ENCODE measurements at places on chromosomes 11 and 22.

DNA sequence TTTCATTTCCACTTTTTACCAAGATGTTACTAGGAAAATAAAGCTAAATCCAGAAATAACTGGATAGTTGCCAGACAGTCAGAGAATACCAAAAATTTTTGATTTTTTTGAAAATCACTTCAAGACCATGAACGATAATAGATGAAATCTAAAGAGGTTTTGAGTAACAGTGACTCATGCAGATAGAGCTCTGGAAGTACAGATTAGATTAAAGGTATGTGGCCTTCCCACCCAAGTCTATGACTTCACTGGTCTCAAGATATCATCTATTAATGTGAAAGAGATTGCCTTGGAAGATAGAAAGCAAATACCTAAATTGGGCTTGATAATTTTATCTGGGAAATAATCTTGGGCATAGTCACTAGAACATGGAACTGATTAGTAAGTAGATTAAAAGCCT is 415.9 kb downstream of the METTL15 start:
- DNase-seq: no peak

- DNase-seq: peak; percentile 52
These were observed 8.8 kb upstream of the WT1 start for GRCh38 chr11:32444186-32444585.

GRCh38 chr11:94793822-94794221 is 25.7 kb downstream of the AMOTL1 start:
- DNase-seq: no peak

- DNase-seq: peak; percentile 96
These were observed at the start of gene SLC15A3 for GRCh38 chr11:60951904-60952741. Gene SLC15A3 (minus strand): TSS chr11:60952176. CDS start chr11:60951551, 625 bp downstream.

DNA sequence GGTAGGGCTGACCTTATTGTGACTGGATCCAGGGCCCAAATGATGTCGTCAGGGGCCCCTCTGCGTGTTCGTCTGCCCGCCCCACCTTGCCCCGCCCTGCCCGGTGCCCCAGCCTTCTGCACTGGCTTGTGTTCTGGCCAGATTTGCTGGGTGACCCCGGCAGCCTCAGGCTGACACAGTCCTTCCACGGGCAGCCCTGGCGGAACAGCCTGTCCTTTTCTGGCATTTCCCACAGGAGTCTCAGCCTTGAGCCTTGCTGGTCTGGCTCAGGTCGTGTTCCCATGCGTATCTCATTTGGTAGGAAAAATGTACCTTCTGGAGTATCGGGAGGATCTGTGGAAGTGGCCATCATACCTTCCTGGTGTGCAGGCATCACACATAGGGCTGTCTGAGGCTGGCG is 31.0 kb downstream of the IGHMBP2 start:
- no peak for DNase-seq

GRCh38 chr11:1041471-1041870 is 5.0 kb upstream of the MUC6 start:
- DNase-seq: no peak

DNA sequence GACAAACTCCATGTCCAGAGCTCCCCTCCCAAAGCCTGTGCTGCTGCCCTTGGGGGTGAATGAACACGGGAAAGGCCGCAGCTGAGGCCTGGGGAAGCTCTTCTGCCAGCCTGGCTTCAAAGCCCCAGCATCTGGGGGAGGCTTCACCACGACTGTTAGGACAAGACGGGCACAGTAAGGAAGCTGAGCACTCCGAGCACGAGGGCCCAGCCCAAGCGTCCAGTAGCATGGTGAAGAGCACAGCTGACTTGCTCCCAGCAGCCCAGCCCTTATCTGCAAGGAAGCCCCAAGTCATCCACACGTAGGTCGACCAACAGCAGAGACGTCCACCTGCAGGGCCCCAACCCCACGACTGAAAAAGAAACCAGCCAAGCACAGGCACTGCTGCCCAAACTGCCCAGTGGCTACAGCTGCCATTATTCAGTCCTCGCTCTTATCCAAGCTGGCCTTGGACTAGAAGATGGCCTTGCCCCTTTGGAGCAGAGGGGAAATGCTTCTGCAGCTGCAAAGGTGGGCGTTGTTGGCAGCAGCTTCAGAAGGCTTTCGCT is 62.5 kb downstream of the SHANK2 start:
- no peak for DNase-seq

GRCh38 chr11:66334605-66335442 is 1.4 kb downstream of the RIN1 start:
- peak; percentile 40 for DNase-seq

DNA sequence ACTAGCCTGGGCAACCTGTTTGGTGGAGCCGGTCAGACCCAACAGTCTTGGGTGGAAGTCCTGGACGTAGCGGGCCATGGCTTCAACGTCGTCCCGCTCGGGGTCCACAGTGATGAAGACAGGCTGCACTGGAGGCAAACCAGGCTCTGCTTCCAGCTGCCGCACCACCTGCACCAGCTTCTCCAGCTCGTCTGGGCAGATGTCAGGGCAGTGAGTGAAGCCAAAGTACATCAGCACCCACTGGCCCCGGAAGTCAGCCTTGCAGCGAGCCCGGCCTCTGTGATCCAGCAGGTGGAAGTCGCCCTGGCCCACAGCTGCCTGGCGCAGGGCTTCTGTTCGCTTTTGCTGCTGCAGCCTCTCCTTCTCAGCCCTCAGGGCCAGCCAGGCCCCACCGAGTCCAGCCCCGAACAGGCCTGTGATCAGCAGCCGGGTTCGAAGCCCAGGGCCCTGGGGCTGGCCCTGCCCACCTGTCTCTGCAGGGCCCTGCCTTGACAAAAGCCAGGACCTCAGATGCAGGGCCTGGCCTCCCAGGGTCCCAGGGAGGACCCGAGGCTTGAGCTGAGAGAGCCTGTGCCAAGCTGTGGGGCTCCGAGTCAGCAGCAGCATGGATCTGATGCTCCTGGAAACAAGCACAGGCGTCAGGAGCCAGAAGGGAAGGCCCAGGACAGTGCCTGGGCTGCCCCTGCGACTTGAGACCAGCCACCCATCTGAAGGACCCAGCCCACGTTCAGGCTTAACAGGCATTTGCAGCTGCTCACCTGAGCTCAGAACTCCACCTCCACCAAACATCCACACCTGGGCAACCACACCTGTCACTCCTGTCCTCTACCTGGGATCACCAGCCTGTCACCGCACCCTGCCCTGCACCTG is 1.4 kb downstream of the SCO2 start:
- DNase-seq: no peak

DNA sequence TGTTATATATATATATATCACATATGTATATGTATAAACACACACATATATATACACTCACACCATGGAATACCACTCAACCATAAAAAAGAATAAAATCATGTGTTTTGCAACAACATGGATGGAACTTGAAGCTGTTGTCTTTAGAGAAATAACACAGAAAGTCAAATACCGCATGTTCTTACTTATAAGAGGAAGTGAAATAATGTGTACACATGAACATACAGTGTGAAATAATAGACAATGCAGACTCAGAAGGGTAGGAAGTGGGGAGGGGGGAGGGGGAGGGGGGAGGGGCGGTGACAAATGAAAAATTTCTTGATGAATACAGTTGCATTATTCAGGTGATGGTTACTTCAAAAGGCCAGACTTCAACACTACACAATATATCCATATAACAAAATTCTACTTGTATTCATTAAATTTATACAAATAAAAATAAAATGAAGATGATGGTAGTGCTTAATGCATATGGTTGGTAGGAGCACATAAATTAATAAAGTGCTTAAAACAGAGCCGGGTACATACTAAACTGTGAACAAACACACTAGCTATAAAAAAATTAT is 5.8 kb upstream of the OR5B2 start:
- DNase-seq: no peak

GRCh38 chr22:37549704-37550059 is 10.6 kb upstream of the CDC42EP1 start:
- DNase-seq: no peak

DNA sequence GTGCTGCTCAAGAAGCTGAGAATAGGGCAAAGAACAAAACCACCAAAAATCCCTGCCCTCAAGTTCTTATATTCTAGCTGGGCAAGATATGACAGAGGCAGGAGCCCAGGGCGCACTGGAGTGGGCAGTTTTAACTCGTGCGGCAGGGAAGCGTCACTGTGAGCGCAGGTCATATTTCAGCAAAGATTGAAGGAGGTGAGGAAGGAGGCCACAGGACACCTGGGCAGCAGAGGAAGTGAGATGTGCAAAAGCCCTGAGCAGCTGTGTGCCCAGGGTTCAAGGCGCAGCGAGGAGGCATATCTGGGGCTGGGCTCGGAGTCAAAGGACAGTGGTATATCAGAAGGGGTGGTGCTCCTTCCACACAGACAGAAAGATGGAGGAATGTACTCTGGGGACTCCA is 13.5 kb downstream of the KCNC1 start:
- no peak for DNase-seq

GRCh38 chr22:22888571-22889353 is 1.1 kb downstream of the IGLL5 start:
- no peak for DNase-seq

DNA sequence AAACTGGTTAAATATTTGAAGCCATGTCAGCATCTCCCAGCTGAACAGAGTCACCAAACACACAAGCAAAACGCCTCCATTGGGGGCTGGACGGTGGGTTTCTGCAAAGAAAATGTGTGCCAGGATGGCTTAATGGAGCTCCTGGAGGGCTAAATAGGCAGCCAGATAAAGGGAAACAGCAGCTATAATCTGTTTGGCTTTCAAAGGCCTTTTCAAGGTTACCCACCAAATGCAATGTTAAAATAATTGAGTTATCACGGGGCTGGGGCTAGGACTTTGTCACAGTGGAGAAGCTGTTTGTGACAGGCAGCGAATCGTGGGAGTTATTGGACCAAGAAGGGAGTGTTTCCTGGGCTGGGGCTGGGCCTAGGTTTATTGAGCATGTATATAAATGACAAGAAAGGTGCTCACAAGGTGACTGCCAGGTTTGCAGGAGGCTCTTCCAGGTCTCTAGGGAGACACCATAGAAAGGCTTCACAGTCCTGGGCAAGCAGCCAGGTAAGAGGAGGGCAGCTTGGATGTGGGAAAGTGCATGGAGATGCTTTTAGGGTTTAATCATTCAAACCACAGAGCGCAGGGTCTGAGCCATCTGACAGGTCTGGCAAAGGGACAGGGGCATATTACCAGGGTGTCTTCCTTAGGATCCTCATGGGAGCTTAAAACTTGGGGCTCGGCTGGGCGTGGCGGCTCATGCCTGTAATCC is 28.3 kb downstream of the GRIK4 start:
- no peak for DNase-seq

DNA sequence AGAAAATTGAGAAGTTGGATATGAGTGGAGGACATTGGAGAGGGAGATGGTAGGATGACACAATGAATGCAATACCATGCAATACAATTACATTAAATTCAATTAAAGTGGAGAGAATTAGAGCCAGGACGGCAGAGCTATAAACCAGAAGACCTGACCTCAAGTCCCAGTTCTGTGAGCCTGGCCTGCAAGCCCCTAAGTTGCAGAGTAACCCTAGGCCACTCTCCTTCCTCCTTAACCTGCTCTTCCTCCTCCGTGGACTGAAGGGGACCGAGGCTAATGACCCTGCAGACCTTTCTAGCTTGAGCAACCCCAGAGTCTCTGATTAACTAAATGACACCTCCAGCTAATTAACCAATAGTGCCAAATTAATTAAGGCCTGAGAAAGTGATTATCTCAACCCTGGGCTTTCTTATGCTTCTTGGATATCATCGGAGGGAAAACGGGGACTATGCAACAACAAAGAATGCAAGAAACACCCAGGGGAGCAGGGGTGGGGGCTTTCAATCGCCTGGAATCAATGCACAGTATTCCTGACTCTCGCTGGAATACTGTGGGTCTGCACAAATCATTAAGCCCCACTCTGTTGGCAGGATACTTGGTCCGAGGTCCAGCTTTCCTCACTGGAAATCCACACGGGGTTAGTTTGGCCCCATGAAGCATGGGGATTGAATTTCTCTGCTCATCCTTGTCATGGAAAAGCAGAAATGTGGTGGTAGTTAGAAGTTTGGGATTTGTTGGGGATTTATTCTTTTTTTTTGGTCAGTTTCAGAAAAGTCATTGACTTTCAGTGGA is 548.3 kb downstream of the MN1 start:
- DNase-seq: no peak

DNA sequence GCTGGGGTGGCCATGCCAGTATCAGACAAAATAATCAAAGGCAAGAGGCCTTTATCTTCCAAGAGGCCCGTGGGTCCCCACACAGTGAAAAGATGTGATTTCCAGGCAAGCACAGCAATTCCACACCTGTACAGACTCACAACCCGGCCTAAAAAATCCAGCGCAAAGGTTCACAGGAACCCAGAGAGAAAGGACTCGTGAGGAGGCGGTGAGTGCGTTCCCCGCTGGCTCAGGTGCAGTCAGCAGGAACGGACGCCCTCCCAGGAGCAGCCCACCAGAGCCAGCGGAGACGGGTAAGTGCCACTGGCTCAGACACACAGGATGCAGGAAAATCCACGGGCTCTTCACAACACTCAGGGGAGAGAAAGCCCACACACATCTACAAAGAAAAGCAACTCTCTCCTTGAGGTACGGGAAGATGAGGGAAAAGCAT is 4.4 kb downstream of the TOLLIP start:
- no peak for DNase-seq

- no peak for DNase-seq
These were observed 37.3 kb downstream of the DIXDC1 start for GRCh38 chr11:111974446-111974845.

DNA sequence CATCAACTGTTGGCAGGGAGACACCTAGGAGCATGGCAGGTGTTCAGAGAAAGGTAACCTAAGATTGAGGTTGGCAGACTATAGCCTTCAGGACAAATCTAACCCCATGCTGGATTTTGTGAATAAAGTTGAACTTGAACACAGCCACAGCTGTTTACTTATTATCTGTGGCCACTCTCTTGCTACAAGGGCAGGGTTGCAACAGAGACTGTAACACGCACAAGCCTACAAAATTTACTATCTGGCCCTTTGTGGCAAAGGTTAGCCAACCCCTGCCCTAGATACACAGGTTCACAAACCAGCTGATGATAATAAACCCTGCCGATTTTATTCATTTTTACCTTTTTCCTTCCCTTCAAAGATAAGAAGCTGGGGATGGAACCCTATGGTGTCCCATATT is 2.5 kb downstream of the THYN1 start:
- DNase-seq: no peak

- no peak for DNase-seq
These were observed 26.6 kb upstream of the CRTAM start for GRCh38 chr11:122811721-122812120.

GRCh38 chr11:75492181-75492820 is 33.4 kb downstream of the GDPD5 start:
- DNase-seq: peak; percentile 24

DNA sequence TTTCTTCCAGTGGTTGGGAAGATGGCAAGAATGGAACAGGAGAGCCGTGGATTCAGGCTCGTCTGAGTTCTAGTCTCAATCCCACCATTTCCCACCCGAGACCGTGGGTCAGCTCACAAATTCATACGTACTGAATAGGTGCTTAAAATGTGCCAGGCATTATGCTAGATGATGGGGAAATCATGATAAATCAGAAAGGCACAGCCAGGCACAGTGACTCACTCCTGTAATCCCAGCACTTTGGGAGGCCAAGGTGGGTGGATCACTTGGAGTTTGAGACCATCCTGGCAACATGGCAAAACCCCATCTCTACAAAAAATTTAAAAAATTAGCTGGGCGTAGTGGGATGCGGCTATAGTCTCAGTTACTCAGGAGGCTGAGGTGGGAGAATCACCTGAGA is 7.1 kb downstream of the TRIOBP start:
- DNase-seq: no peak

GRCh38 chr22:31223786-31224191 is 11.7 kb downstream of the LIMK2 start:
- no peak for DNase-seq

- DNase-seq: no peak
These were observed 15.2 kb downstream of the UFD1 start for GRCh38 chr22:19463491-19464469.

- DNase-seq: no peak
These were observed 126.4 kb upstream of the APOA1 start for GRCh38 chr11:116963813-116964212.

GRCh38 chr11:16843294-16843693 is 104.8 kb downstream of the C11orf58 start:
- DNase-seq: no peak

Measured in inflammatory macrophage treated with lipopolysaccharide for 1 hour (primary cell).